ENCODE measurements at places on chromosomes 2 and 18. TPM values are rescaled to one million over a fixed set of nuclear protein-coding genes. Genes with fewer than 3 reads are reported as not detected.

MYO3B gene
- total RNA-seq: 0.78 TPM

CRIM1 gene
- total RNA-seq: 8.6 TPM

RPIA gene
- 39.3 TPM for total RNA-seq

C2orf72 gene
- total RNA-seq: 0.10 TPM

ATAD2B gene
- 28.8 TPM for total RNA-seq

ANO7 gene
- 0.61 TPM for total RNA-seq

SNORC gene
- total RNA-seq: 1.2 TPM

DNAJC5G gene
- total RNA-seq: not detected

CYP27C1 gene
- total RNA-seq: not detected

HJURP gene
- 50.8 TPM for total RNA-seq

All from T-helper 1 cell treated with Interleukin-12 subunit alpha and Interleukin-12 subunit beta and Interleukin-4 antibody, amounts not matched to agents 30 ng/mL and 1 ng/mL, for 36 hours (primary cell).